ENCODE measurements at places on chromosomes 5 and 9. TPM values are rescaled to one million over a fixed set of nuclear protein-coding genes. Genes with fewer than 3 reads are reported as not detected.

The SMIM33 gene
- not detected for polyA plus RNA-seq

The EIF4E1B gene
- not detected for polyA plus RNA-seq

The VCAN gene
- polyA plus RNA-seq = 4.5 TPM

The CLINT1 gene
- 110 TPM for polyA plus RNA-seq

The FBXO4 gene
- 24.5 TPM for polyA plus RNA-seq

The TAS2R1 gene
- not detected for polyA plus RNA-seq

The EPB41L4B gene
- polyA plus RNA-seq = 0.08 TPM

The OR2S2 gene
- not detected for polyA plus RNA-seq

GRCh38 chr5:131193106-131193505, 22.4 kb downstream of the LYRM7 start:
- no peak for DNase-seq

GRCh38 chr5:16774806-16775205, 158.0 kb upstream of the RETREG1 start:
- no peak for DNase-seq

DNA sequence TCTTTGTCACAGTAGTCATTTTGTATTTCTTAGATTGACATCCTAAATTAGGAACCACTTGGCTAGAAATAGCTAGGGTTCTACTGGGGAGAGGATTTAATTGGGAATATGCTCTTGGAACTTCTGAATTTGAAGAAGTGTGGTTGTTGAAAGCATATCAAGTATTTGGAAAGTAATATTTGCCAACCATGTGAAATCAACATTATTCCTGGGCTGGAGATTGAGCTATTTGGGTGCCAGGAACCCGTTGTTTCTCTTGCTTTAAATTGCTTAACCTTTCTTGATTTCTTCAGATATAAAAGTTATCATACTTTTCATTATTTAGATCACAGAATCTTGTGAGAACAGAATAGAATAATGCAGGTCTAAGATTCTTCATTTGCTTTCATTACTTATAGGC, 178.4 kb upstream of the ELL2 start:
- DNase-seq = no peak

GRCh38 chr9:899440-900184, 58.1 kb downstream of the DMRT1 start:
- peak; percentile 36 for DNase-seq

DNA sequence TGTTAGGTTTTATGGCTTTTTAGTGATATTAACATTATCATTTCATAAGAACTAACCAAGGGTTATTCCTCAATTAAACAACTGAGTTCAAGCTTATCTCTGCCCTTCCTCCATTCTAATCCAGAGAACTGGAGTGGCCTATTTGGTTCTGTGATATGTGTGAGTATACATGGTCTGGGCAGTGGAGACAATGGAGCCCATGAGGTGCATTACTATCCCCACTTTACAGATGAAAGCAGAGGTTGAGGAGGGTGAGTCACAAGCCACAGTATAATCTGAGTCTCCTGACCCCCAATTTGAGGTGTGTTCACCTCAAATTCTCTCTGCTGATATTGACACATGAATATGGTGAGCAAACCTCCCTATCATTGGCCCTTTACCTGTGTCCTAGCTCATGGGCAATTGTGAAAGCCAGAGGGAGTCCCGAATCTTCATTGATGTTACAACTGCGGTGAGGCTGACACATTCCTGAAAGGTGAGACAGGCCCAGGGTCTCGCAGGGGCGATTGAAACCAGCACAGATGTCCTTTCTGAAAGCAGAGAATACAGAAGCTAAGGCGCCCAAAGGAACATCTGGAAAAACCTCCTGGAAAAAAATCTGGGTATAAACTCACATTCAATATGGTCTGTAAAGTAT, 217.2 kb downstream of the TARS1 start:
- no peak for DNase-seq

- no peak for DNase-seq
Measured at GRCh38 chr5:137613554-137614265, 114.6 kb upstream of the SPOCK1 start.

GRCh38 chr5:15959370-15960164, 220.0 kb downstream of the MARCHF11 start:
- no peak for DNase-seq

GRCh38 chr5:113897748-113898147, 384.3 kb downstream of the YTHDC2 start:
- no peak for DNase-seq

DNA sequence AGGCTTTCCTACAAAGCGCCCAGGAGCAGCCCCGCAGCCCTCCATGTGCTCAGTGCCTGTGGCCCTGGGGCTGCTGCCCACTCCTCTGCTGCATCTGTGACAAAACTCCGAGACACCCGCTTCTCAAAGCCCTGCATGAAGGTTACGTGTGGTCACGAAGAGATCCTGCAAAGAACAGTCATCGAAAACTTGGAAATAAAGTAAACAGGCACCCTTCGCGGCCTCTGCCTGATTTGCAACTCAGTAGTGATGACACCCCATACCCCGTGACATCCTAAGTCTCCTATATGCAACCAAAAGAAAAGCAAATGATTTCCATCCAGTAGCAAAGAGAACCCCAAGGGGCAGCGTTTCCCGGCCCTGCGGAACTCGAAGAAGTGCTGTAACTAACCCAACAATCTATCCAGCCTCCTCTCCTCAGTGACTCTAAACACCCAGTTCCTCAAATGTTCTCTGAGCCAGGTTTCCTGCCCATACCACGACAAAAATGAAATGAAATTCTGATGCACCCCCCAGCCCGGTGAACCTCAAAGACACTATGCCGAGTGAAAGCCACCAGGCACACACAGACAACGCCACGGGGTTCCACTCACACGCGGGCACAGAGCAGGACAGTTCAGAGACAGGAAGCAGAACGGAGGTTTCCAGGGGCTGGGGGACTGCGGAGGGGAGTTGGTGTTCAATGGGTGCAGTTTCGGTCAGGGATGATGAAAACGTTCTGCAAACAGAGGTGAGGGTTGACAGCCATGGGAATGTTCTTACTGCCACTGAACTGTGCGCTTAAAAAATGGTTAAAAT, 19.0 kb downstream of the NACC2 start:
- DNase-seq = no peak

- DNase-seq = no peak
Measured at GRCh38 chr9:100430286-100430940, 3.5 kb downstream of the MSANTD3 start.

DNA sequence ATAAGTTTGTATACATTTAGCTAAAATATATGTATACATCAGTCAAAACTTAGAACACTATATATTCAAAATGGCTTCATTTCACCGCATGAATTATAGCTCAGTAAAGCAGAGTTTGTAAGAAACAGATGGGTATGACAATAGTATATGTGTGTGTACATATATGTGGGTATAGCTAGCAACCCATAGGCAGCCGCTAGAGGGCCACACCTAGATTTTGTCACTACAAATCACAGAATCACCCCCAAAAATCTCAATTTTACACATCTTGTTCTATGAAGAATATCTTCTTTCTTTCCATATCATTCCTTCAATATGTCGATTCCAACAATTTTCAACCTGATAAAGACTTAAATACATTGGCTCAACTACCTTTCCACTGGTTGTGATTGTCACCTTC, 357.8 kb upstream of the CCNG1 start:
- no peak for DNase-seq

GRCh38 chr5:160118349-160119141, 705 bp downstream of the PWWP2A start:
- no peak for DNase-seq

- DNase-seq = no peak
Measured at GRCh38 chr9:109977521-109977920, 197.5 kb downstream of the PALM2AKAP2 start.

GRCh38 chr9:76438841-76439588, 20.0 kb upstream of the GCNT1 start:
- peak; percentile 80 for DNase-seq

DNA sequence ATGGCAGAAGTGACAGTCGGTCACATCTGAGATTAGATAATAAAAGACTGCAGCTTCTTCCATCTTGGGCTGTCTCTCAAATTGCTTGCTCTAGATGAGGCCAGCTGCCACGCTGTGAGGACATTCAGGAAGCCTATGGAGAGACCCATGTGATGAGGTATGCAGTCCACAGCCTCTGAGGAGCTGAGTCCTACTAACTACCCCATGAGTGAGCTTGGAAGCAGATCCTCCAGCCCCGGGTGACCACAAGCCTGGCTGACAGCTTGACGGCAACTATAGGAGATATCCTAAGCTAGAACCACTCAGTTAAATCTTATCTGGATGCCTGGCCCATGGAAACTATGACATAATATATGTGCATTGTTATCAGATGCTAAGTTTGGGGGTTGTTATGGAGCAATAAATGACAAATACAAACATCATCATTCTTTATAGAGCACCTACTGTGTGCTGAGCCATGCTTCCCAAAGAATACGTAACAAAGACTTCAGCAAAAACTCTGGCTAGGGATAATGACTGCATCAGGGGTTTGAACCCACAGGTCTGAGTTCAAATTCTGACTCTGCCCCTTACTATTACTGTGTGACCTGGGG, 26.7 kb downstream of the KCNV2 start:
- no peak for DNase-seq

DNA sequence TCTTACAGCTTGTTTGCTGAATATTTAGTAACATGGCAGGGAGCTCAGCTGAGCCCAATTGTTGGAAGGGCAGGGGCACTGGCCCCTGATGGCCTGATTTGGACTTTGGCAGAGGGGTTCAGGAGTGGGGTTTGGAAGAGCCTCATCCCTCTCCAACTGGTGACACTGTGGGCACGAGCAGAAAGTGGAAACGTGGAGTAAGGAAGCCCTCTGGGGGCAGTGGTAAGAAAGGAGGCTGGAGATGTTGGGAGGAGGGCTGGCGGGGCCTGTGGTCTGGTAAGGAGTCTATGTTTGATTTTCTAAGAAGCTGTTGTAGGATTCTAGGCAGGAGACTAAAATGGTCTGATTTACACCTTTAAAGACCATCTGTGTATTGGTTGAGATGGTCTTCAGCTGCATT, 208.9 kb downstream of the HSPA4 start:
- no peak for DNase-seq

- DNase-seq = no peak
Measured at GRCh38 chr5:94433397-94434163, 184.8 kb downstream of the KIAA0825 start.

- no peak for DNase-seq
Measured at GRCh38 chr5:87916320-87916719, 352.3 kb downstream of the TMEM161B start.

DNA sequence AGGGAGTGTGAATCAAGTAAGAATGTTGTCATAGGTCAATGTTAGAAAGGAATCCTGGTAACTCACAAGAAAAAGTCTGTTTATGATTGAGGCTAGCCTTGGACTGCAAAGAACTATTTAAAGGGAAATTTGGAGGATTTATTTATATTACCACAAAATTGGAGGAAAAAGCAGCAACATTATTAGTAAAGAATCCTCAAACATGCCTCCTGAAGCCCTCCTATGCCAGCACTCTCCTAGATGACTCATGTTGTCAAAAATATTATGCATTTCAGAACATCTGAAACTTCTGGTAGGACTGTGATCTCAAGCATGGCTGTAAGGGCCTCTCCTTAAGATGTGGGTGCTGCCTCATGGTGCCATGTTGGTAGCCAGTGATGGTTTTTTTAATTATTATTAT, 628.5 kb downstream of the CHSY3 start:
- no peak for DNase-seq

DNA sequence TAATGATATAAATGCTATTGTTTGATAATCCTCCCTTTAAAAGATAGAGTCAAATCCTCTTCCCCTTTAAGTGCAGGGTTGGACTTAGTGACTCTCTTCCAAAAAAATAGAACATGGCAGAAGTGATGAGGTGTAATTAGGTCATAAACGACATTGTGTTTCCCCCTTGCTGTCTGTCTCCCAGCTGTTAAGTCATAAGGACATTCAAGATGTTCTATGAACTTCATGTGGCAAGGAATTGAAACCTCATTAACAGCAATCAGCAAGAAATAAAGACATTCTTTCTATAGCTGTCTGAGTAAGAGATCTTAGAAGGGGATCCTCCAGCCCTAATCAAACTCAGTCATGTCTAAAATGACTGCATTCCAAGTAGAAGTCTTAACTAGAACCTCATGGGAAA, 3.3 kb upstream of the SLC25A46 start:
- no peak for DNase-seq

- DNase-seq = no peak
Measured at GRCh38 chr5:159504857-159505304, 174.6 kb upstream of the IL12B start.

DNA sequence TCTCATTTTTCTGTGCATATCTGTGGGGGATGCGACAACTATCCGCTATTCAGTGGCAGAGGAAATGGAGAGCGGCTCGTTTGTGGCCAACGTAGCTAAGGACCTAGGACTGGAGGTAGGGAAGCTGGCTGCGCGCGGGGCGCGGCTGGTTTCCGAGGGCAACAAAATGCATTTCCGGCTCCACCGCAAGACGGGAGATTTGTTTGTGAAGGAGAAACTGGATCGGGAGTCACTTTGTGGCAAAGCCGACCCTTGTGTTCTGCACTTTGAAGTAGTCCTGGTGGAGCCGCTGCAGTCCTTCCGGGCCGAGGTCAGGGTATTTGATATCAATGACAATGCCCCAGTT, 320 bp downstream of the PCDHB1 start:
- no peak for DNase-seq

DNA sequence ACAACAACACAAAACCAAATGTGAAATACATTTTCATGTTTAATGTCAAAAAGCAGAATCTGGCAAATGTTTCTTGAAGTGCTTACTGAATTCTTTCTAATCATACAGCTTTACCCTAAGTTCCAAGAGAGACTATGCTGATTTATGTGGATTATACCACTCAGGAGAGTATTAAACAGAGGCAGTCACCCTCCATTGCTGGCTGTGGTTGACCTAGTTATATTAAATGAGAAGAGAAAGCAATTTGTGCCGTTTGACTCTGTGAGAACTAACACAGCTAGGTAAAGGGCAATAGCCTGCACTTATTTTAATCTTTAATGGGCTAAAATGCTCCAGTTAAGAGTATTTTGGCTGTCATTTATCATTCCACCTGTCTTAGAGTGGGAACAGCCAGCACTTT, 62.6 kb downstream of the ELL2 start:
- DNase-seq = no peak

GRCh38 chr9:111872886-111873285, 23.7 kb upstream of the UGCG start:
- no peak for DNase-seq

DNA sequence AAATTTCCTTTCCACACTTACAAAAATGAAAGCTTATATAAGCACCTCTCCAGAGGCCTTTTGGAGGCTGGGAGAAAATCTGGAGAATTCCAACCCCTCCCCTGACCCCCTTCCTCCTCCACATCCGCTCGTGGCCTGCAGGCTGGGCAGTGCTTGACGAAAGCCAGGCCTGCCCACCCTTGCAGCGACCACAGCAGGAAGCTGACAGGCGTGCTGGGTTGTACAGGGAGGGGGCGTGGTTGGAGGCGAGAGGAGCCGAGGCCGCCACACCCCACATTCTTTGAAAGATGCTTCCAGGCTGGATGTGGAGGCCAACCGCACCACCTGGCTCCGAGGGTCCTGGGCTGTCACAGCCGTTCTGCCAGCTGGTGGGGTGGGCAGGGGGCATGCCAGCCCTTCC, 47.8 kb upstream of the IER5L start:
- DNase-seq = no peak

DNA sequence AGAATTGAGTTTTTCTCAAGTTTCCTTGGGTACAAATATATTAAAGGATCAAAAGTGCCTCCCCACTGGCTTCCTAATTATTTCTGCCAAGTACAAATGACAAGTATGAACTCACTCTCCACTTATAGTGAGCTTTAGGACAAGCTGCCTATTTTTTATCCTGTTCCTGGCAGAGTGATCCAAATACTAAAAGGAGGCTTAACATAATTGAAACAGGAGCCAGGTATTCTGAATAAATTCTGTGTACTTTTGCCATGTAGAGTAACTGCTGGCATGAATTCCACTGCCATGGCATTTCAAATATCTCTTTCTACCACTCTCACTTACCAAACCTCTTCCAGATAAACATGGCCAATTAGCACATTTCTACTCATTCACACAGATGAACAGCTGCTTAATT, 171.1 kb downstream of the EPB41L4A start:
- no peak for DNase-seq

Data from GM12878 (cell line).